Peyer's patch (tissue), 4 donors: ENCODE measurements at places on chromosomes 1 and 21. TPM values are rescaled to one million over a fixed set of nuclear protein-coding genes. Genes with fewer than 3 reads are reported as not detected.

Gene PLA2G2F
- total RNA-seq, result 0.35 TPM

Gene ANKRD13C
- total RNA-seq, result 52.0 TPM

Gene LAPTM5
- total RNA-seq, result 24.7 TPM

GRCh38 chr1:52580283-52580682 lies 21.9 kb upstream of the GPX7 start:
- H3K27ac ChIP-seq, result no peak overlapping the region
- H3K4me3 ChIP-seq, result no peak overlapping the region

- H3K36me3 ChIP-seq, result no peaks in the 10 kb centered on the region
- DNase-seq, result no peak
- H3K27me3 ChIP-seq, result no peaks in the 10 kb centered on the region
- no peaks in the 10 kb centered on the region for H3K4me1 ChIP-seq
Measured at GRCh38 chr1:54010415-54011117, 7.4 kb downstream of the LDLRAD1 start.

- H3K27ac ChIP-seq, result peak overlapping the region; percentile 62
- H3K27me3 ChIP-seq, result no peaks in the 10 kb centered on the region
Measured at GRCh38 chr1:27868932-27869718, 3.2 kb upstream of the THEMIS2 start.

DNA sequence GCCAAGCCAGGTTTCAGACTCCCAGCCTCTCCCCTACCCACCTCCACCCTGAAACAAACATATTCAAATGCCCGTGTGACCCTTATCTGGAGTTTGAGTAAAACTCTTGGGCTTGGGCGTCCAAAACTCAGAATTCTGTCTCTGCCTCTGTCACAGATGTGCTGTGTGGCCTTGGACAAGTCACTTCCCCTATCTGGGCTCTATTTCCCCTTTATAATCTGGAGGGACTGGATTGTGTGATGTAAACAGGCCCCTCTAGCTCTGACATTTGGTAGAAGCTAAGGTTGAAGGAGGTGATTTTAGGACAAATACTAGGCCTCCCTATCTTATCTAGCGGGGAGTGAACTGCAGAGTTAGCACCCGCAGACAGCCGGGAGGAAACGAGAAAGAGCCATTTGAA lies 67.5 kb downstream of the IGSF21 start:
- no peak overlapping the region for H3K27ac ChIP-seq
- DNase-seq, result no peak
